ENCODE measurements at places on chromosomes 13 and 19.

DNA sequence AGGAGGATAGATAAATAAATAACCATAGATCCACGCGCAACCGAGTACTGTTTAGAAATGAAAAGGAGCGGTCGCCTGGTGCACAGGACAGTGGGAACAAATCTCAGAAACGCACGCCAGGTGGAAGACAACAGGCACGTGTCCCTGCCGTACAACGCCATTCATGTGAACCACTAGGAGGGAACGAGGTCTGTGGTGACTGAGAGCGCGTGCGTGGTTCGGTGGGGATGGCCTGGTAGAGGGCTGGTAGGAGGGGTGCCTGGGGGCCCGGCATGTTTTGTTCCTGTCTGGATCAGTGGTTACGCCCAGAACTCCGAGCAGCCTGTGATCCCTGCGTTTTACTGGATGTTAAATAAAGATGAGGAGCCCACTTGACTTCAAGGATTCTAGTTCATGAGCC, 111.9 kb downstream of the KDM4B start:
- DNase-seq: no peak
- H3K27me3 ChIP-seq: no peaks in the 10 kb centered on the region
- H3K4me1 ChIP-seq: no peaks in the 10 kb centered on the region
- H3K36me3 ChIP-seq: peaks cover 55% of the 10 kb centered on the region
- H3K27ac ChIP-seq: no peak overlapping the region

DNA sequence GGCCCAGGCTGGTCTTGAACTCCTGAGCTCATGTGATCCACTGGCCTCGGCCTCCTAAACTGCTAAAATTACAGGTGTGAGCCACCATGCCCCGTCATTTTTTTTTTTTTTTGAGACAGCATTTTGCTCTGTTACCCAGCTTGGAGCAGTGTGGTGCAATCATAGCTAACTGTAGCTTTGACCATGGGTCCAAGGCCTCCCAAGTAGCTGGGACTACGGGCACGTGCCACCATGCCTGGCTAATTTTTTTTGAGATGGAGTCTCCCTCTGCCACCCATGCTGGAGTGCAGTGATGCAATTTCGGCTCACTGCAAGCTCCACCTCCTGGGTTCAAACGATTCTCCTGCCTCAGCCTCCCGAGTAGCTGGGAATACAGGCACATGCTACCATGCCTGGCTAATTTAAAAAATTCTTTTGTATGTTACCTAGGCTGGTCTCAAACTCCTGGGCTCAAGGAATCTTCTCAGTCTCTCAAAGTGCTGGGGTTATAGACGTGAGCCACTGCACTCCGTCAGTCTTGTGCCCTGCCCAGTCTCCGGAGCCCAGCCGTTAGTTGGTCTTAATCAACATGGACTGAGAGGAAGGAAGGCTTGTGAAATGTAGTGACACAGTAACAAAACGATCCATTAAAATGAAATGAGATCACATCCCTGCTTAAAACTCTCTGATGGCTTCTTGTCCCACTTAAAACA, 1.4 kb upstream of the LRG1 start:
- no peak for DNase-seq
- no peak overlapping the region for H3K27ac ChIP-seq
- H3K27me3 ChIP-seq: peaks cover 15% of the 10 kb centered on the region
- no peak overlapping the region for H3K4me3 ChIP-seq
- H3K36me3 ChIP-seq: no peaks in the 10 kb centered on the region

DNA sequence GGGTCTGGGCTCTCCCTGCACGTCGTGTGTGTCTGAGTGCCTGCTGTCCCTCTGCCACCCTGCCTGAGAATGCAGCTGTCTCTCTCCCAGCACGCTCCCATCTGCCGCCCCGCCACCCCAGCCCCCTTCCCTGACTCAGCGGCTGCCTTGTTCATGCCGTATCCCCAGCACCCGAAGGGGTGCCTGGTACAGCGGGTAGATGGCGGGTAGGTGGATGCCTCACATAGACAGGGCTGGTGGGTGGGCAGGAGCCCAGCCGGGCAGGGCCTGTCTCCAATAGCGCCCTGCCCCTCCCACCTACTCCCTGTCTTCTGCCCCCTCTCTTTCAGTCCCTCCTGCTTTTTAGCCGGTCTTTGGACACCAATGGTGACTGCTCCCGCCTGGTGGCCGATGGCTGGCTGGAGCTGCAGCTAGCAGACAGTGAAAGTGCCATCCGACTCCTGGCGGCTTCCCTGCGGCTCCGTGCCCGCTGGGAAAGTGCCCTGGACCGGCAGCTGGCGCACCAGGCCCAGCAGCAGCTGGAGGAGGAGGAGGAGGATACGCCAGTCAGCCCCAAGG, 30.3 kb downstream of the DHX34 start:
- peaks cover 17% of the 10 kb centered on the region for H3K4me1 ChIP-seq
- H3K27me3 ChIP-seq: no peaks in the 10 kb centered on the region
- peaks cover 64% of the 10 kb centered on the region for H3K36me3 ChIP-seq
- H3K4me3 ChIP-seq: no peak overlapping the region
- DNase-seq: no peak

DNA sequence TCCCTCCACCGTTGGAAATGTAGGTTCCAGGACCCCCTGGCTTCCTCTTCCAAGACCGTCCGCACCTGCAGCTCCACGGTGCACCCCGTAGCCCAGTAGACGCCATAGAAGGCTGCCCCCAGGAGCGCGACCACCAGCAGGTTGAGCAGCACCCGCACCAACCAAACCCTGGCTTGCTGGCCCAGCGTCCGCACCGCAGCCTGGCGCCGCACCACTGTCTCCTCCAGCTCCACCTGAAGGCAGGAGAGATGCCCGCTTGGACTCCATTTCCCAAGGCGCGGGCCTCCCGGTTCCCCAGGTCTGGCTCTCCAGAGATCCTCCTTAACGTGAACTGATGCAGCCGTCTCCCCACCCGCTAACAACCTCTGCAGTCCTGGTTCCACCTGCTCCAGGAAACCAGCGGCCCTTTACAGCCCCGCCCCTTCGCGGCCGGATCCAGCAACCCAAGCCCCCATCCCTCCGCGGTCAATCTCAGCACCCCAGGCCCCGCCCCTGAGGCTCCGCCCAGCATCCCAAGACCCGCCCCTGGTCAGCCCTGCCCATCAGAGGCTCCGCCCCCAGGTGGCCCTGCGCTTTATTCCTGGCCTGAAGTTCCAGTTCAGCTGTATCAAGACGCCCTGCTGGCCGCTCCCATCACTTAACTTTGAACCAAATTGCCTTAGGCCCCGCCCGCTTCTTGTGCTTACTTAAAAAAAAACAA, 5.0 kb upstream of the LENG1 start:
- H3K4me1 ChIP-seq: peaks cover 55% of the 10 kb centered on the region
- no peak overlapping the region for H3K27ac ChIP-seq
- DNase-seq: peak; percentile 55
- no peaks in the 10 kb centered on the region for H3K27me3 ChIP-seq

DNA sequence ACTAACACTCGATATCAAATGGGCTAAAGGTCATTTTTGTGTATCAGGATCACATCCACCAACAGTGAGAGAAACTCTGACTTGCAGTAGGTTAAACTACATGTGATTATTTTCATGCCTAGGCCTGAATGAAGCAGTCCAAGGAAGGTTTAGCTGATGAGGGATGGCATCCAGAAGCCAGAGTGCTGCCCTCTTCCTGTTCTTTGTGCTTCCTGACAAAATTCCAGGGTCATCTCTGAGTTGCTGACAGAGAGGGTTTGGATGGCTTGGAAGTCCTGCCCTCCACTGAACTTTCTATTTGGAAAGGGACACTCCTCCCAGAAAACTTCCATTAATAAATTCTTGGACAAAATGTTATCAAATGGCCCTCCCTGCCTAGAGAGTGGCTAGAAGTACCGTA, 728.3 kb upstream of the SLC10A2 start:
- no peaks in the 10 kb centered on the region for H3K36me3 ChIP-seq
- no peak overlapping the region for H3K27ac ChIP-seq
- no peak for DNase-seq
- no peak overlapping the region for H3K4me3 ChIP-seq

DNA sequence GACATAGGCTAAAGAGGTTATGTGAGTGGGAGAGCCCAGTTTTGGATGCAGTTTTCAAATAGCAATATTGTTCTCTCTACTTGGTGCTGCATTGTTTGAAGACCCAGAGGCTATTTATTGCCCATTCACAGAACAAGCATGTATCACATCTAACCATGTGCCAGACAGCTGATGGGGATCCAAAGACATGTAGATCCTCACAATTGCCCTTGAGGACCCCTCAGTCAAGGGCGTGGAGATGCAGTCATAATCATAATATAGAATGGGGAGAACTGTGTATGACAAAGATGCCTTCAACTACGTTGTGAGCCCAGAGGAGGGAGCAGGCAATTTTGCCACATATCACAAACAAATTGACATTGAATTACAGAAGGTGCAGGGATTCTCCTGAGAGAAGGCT, 70.5 kb downstream of the NHLRC3 start:
- DNase-seq: no peak
- H3K4me1 ChIP-seq: no peaks in the 10 kb centered on the region
- H3K27me3 ChIP-seq: peaks cover 7% of the 10 kb centered on the region
- H3K4me3 ChIP-seq: no peak overlapping the region
- no peak overlapping the region for H3K27ac ChIP-seq

DNA sequence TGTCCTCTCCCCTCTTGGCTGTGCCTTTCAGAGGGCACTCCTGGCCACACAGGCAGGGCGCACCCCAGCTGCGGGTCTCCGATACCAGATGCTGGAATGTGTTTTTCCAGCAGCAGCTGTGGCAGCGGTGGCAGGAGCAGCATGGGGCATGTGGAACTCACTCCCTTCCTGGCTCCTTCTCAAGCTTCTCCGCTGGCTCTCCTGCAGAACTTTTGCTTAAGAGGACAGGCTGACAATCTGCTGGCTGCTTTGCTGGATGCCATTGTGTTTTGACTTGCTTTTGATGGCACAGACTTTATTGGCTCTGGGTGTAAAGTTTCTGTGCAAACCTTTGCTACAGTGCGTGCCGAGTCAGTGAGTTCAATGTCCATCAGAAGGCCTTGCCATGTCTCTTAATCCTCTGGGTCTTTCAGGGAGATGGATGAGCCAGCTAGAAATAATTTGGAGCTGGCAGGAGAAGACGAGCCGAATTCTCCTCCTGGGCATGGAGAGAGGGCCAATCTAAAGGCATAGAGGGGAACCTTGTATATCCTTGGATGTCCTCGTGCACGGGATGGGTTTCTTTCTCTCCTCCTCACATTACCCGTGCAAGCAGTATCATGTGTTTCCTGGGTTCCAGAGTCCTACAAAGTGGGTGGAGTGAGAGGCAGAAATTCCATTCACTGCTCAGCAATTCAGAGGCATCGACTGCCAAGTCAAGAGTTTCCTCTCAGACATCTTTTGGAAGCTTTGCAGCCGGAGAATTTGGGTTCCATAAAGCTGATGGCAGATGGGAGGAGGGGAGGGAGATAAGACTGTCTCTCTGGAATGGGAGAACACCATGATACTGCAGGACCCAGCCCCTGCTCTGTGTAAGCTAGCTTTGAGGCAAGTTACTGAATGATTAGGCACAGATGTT, 231.2 kb downstream of the FGF9 start:
- no peak overlapping the region for H3K4me3 ChIP-seq
- DNase-seq: no peak
- no peaks in the 10 kb centered on the region for H3K36me3 ChIP-seq
- H3K27me3 ChIP-seq: no peaks in the 10 kb centered on the region

GRCh38 chr19:56597696-56598095, 2.6 kb downstream of the ZNF71 start:
- peaks cover 19% of the 10 kb centered on the region for H3K36me3 ChIP-seq
- H3K27me3 ChIP-seq: no peaks in the 10 kb centered on the region
- DNase-seq: no peak
- H3K27ac ChIP-seq: no peak overlapping the region
- H3K4me1 ChIP-seq: peaks cover 19% of the 10 kb centered on the region
- H3K4me3 ChIP-seq: no peak overlapping the region
